ENCODE measurements at places on chromosomes 7 and 10.

DNA sequence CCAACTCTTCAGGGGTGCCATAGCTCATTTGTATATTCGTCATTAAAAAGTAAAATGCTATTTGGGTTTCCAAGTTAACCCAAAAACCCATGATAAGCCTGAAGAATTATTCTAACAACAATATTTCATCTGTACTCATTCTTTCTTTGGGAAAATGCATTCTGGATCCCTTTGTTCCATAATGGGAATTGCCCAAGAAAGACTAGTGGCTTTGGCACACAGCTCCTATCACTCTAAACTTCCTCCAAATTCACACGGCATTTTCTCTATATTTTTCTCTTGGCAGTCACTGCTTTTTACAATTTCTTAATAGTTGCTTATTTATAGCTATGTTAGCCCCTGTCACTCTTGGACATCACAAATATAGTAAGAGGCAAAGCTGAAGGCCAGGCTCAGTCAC lies 29.1 kb downstream of the CHCHD3 start:
- no peaks in the 10 kb centered on the region for H3K27me3 ChIP-seq
- no peak for DNase-seq

GRCh38 chr10:75639736-75640135 lies 208.3 kb downstream of the LRMDA start:
- no peak overlapping the region for H3K27ac ChIP-seq
- peaks cover 28% of the 10 kb centered on the region for H3K27me3 ChIP-seq
- no peak for DNase-seq
- no peak overlapping the region for H3K4me3 ChIP-seq
- no peaks in the 10 kb centered on the region for H3K4me1 ChIP-seq
- H3K36me3 ChIP-seq = no peaks in the 10 kb centered on the region

DNA sequence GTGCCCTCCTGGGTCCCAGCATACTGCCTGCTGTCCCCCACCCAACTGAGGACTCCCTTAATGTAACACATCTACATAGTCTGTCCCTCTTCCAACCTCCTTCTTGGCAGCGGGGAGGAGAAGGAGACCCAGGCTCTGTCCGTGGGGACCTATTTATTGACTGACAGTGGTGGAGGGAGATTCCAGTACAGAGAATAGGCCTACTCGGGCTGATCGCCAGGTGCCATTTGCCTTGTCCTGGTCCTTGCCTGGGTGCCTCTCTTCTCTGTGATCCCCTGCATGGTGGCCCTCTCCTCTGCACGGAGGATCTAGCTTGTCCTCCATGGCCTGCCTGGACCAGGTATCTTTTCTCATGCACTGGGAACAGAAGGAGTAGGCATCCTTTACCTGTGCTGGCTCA lies 17.0 kb downstream of the GHRHR start:
- no peak for DNase-seq
- H3K27ac ChIP-seq = no peak overlapping the region
- no peak overlapping the region for H3K4me3 ChIP-seq
- H3K27me3 ChIP-seq = peaks cover 14% of the 10 kb centered on the region

DNA sequence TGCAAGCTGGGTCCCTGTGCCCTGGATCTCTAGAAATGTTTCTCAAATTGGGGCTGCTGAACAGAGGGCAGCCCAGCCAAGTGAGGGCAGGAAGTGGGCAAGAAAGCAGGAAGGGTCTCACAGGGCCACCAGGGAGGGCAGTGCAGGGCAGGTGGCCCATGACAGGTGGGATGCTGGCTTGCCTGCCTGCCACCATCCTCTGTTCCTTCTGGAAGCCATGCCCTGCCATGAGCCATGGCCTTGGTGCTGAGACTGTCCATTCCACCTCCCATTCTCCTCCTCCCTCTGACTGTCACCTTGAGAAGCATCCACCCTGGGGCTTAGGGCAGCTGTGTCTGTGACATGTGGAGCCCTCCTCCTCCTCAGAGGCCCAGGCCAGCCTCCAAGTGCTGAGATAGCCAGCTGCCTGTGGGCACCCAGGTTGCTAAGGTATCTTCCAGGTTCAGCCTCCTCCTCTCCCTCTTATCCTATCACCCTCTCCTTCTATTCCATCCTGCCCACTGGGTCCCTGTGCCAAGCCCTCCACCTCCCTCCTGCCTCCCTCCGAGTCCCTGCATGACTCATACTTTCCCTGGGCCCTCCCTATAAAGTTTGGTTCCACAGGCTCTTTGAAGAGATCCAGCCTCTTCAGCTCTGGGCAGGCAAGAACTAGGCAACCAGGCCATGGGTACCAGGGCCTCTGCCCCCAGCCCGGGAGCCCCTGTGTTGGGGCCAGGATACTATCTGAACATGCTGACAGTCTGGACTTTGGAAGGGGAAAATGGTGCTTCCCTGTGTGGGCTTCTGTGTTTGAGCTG lies 1.3 kb downstream of the VSIR start:
- H3K27ac ChIP-seq = peak overlapping the region; percentile 99
- H3K36me3 ChIP-seq = no peaks in the 10 kb centered on the region
- H3K27me3 ChIP-seq = no peaks in the 10 kb centered on the region
- peak overlapping the region; percentile 79 for H3K4me3 ChIP-seq
- peaks cover 79% of the 10 kb centered on the region for H3K4me1 ChIP-seq
